ENCODE measurements at places on chromosomes 2 and 18.

DNA sequence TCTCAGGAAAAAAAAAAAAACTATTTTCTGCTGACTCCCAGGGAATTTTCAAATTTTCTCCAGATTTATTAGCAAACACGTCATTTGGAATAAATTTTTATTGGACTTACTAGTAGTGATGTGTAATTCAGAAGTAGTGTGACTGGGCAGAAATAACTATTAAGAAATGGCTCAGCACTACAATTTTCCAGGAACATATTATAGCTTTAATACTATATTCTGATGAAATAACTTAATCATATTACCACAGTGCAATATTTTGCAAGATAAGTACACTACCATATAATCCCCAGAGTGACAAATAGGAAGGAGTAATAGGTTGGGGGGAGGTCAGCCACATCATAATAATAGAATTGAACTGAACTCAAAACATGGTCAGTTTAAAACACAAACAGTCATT is 19.7 kb upstream of the TNFAIP6 start:
- peak; percentile 86 for DNase-seq

DNA sequence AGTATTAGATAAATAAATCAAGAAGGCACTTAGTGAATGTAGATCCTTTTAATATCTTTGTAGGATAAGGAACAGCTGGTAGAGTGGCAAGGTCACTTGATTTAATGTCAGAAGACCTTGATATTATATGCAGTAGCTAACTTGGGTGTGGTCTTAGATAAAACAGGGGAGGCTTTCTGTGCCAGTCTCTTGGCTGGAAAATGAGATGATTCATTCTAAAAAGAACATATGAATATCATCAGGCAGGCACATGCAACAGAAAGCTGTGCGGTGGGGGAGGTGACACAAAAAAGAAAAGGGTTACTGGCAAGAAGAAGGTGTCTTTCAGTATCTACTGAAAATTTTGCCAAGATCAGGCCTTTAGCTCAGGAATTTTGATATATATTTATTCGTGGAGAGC is 931.7 kb upstream of the CELF4 start:
- DNase-seq = no peak

DNA sequence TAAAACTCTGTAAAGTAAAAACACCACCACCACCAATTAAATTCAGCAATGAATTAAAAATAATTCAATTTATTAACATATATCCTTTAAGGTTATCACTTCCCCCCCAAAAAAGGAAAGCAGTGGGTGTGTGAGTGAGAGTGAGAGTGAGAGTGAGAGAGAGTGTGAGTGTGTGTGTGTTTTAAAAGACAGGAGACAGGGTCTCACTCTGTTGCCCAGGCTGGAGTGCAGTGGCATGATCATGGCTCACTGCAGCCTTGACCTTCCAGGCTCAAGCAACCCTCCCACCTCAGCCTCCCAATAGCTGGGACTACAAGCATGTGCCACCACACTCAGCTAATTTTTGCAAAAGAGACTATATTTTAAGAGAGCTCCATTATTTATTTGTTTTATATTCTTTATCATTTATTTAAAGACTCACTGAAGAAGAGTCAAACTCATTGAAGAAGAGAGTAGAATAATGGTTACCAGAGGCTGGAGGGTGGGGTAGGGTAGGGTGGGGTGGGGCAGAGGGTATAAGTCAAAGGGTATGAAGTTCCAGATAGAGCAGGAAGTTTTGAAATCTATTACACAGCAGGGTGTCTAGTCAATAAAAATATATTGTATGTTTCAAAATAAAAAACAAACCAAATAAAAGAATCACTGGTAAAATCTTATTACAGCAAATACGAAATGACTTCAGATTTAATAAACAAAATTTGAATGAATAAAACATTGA is 121.6 kb downstream of the C2orf74 start:
- no peak for DNase-seq

GRCh38 chr2:174771631-174772471 is 7.6 kb upstream of the CHRNA1 start:
- DNase-seq = peak; percentile 91

DNA sequence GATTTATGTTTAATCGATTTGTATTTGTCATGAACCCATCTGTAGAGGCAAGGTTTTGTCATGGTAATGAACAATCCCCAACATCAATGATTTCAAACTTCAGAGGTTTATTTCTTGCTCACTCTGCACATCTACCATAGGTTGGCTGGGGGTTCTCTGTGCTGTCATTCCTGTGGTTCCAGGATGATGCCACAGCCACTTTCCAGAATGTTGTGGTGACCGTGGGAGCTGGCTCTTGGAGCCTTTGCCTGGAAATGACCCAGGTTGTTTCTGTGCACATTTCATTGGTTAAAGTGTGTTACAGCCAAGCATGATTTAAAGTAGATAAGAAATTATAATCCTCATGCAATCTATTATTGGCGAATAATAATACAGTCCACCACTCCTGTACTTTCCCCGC is 28.2 kb upstream of the EPAS1 start:
- no peak for DNase-seq

- no peak for DNase-seq
Observed at GRCh38 chr18:48079885-48080284, 149.4 kb upstream of the SMAD2 start.

DNA sequence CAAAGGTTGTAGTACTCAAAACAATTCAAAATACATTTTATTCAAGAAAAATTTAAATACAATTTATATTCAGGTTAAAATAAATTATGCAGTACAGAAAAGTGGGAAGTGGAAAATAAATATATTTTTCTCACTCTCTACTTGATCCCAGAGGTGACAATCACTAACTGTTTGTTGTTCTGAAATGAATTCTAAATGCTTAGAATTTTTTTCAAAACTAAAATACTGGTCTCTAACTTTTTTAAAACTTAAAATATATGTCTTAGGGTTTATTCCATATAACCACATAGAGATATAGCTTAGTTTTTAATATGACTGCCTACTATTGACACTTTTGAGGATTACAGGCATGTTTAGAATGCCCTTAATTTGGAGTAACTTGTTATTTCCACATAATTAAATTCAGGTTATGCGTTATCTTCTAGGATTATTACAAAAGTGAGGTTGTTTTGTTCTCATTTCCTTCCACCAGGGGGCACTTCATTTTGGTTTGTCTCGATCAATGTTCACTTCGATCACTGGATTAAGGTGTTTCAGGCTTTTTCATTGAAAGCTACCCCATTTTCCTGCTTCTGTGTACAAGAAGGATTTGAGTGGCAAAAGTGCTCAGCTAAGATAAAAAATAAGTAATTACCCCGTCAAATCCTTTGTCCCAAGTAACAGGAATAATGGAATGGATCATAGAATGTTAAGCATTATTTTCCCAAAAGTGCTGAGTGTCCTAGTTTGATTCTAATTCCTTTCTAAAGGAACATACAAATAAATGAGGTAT is 27.1 kb upstream of the TFPI start:
- DNase-seq = peak; percentile 69

DNA sequence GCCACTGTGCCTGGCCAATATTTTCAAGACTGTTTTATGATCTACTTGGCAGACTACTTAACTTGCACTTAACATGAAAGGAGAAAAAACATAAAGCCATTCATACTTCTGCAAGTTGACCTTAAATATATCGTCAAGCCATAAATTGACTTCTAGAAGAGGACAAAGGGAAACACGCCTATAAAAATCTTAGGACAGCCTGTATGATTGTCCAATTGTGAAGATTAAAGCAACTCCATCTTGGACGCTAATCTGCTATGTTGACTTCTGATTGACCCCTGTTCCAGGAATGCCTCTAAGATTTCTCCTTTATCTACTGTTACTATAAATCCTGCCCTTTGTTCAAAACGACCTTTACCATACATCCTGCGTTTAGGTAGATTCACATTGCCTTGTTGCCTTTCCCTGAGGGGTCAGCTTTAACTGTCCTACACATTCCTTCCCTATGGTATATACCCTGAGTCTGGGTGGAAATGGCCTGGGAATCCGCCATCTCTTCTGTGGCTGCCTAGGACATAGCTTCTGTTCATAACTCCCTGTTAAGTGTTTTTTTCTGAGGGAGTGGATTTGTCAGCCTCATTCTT is 40.2 kb upstream of the SLC35F5 start:
- DNase-seq = no peak

GRCh38 chr18:73318739-73319479 is 451.1 kb upstream of the NETO1 start:
- DNase-seq = no peak

- no peak for DNase-seq
Observed at GRCh38 chr2:25743132-25743830, 69.9 kb upstream of the DTNB start.

- DNase-seq = peak; percentile 2
Observed at GRCh38 chr18:66558773-66559172, 45.1 kb downstream of the CDH19 start.

- no peak for DNase-seq
Observed at GRCh38 chr2:216090369-216090786, 8.7 kb downstream of the TMEM169 start.

GRCh38 chr2:8590938-8591337 is 90.9 kb upstream of the ID2 start:
- DNase-seq = no peak

DNA sequence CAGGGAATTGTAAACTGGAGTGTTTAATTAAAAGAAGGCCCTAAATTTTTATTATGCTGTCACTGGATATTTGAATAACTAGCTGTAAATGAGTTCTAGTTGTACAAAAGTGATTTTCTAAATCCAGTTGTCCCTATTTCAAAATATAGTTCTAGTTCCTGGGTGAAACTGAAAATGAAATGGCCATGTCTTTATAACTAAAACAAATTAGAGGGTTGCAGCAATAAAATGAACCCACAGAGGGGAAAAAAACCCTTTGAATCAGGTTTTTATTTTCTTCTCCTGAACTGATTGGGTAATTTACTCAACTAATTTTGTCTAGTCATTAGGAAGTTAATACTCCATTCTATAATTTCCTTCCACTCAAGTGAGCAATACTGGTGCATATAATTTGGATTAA is 55.6 kb upstream of the MAP4K3 start:
- DNase-seq = no peak

- DNase-seq = no peak
Observed at GRCh38 chr2:53941749-53942148, 29.0 kb downstream of the PSME4 start.

DNA sequence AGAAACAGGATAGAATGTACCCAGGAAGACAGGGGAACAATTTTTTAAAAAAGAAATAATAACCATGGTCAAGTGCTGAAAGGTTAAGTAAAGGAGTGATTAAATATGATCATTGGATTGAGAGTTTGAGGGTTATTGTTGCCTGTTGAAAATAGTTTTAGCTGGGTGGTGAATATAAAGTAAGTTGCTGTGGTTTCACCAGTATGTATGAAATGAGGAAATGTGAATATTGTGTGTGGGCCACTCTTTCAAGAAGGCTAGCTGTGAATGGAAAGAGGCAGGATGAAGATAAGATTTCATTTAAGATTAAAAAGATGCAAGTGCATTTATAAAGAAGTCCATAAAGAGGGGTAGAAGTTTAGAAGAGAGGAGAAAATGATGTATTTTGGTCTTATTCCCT is 53.8 kb downstream of the GULP1 start:
- DNase-seq = peak; percentile 76

- DNase-seq = no peak
Observed at GRCh38 chr2:11530864-11531465, 2.9 kb upstream of the GREB1 start.

- no peak for DNase-seq
Observed at GRCh38 chr18:71846716-71847115, 697.4 kb downstream of the CBLN2 start.

DNA sequence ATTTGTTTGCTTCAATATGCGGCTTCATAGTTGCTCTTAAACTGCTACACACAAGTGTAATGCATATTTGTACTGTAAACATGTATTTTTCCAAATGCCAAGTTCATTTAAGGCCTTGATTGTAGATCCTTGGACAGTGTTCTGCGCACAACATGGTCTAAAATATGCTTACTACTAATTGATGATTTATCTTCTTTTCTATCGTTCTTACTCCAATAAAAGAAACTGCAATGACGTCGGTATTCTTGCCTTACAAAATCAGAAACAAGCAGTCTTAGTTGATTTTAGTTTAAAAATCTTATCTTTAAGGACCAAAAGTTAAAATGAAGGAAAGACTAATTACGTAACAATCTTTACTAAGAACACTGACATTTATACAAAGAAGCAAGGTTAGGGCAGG is 224.3 kb upstream of the SMAD7 start:
- DNase-seq = no peak

DNA sequence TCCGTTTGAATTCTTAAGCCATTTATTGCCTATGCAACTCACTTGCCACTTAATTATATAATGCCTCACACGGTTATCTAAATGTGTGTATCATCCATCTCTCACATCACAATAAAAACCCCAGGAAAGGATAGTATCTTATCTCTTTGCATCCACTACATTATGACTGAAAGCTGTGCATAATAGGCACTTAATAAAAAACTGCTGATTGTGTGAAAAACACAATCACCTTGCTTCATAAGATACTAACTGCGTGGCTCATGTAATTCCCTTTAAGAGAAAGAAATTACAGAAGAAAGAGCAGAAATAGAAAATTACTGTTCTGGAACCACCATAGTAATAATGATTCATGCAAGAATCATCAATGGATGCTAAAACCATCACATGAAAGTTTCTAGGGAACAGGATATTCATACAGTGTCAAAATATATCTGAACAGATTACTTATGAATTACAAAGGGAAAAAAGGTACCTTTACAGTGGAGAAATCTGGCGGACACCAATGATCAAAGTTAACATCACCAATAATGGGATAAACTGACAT is 29.3 kb downstream of the CUL3 start:
- DNase-seq = no peak

DNA sequence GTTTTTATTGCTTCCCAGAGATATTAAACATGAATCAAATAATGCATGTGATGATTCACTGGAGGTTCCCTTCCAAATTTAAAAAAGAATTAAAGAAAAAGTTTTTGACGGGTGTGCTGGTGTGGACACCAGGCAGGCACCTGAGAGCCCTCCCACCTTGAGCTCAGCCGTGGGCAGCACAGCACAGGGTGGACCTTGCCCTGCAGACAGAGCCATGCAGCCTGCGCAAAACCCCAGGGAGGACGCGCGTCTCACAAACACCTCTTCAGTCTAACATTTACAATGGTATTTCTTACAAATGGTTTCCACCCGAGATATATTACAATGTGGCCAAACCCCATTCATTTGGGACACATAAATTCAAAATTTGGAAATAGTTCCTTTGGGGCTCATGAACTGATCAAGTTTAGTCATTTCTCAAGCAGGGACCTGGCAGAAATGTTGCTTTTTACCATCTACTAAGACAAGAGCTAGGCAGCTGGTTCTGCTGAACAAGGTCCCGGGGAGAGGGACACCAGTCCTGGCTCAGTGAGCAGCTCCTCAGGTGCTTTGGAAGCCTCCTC is 45.4 kb downstream of the ODC1 start:
- DNase-seq = no peak

GRCh38 chr2:150520887-150521664 is 33.6 kb upstream of the RND3 start:
- DNase-seq = peak; percentile 74

DNA sequence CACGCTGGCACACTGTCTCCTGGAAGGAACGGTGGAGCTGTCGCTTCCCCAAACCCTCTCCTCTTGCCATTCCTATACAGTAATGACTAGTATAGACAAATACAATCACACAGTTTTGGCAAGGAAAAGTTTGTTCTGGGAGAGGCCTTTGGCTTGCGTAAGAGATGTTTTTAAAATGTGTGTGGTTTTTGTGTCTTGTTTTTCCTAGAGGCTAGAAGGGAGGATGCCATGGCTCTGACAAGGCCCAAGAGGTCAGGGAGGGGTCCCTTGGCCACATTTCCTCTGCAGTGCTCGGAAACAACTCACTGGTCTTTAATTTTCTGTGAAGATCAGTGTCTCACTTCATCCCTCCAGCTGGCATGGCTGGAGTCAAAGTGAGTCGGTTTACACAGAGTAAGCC is 195.9 kb downstream of the SH3RF3 start:
- peak; percentile 97 for DNase-seq
